ENCODE measurements at places on chromosomes 12 and 14.

DNA sequence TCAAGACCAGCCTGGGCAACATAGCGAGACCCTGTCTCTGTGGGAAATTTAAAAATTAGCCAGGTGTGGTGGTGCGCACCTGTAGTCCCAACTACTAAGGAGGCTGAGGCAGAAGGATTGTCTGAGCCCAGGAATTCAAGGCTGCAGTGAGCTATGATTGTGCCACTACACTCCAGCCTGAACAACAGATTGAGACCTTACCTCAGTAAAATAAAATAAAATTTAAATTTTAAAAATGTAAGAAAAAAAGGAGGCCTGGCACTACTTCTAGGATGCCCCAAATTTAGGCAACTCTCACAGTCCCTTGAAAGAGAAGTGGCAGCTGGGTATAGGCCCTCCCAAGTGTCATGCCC is 918 bp upstream of the INHBE start:
- no peak for DNase-seq

GRCh38 chr14:93035917-93036651 is 79.6 kb downstream of the ITPK1 start:
- DNase-seq: peak; percentile 93

DNA sequence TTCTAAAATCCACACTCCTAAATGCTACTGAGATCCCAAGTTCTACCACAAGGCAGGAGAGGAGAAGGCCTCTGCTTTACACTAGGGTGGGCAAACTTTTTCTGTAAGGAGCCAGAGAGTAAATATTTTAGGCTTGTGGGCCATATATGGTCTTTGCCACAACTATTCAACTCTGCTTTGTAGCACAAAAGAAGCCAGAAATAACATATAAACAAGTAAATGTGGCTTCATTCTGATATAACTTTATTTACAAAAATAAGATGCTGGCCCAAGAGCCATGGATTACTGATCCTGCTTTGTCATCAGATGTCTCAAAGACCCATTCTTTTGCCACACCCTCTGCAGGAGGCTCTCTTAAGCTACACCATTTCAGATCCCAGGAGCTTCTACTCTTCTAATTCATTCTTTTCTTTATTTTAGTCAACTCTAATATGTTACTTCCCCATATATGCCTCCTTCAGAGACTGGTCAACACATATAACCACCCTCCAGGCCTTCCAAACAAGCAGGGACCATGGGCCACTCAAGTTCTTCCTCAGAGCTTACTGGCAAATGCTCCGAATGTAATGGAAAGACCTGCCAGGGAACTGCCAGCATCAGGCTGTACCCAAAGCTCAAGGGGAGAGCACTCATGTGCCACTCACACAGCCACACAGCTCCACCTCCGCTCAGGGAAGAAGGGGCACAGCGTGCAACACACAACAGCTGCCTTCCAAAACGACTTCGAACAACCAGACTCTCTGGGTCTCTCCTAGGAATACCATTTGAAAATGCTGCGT is 15.6 kb downstream of the APPL2 start:
- no peak for DNase-seq

DNA sequence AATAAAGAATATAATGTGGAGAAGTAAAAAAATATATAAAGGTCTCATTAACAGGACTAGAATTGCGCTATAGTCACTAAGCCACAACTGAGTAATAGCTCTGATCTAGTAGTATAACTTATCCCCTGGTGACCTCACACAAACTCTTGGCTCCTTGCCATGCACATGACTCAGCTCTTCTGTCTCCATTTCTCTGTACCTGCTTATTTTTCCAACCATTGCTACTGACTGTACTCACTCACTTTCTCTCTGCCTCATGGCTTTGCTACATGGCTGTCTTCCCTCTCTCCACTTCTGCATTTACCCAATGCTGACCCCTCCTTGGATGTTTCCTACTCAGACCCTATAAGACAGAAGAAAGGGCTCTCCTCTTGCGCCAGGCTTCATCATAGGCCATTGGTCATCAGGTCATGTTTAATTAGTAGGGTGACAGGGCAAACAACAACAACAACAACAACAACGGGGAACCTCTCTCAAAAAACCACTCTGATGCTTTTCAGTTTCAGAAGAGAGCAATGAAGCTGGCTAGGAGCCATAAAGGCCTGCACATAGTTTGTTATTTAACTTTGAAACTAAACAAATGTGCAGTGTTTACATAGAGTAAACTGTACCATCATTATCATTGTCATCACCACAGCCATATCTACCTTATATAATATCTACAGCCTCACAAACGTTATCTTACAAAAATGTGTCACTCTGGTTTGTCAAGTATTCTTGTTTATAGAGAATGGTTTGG is 25.6 kb upstream of the KRAS start:
- DNase-seq: peak; percentile 17

GRCh38 chr14:43249116-43249515 is 1258.0 kb downstream of the FSCB start:
- DNase-seq: no peak

- DNase-seq: no peak
Observed at GRCh38 chr14:93281937-93282336, 50.9 kb downstream of the BTBD7 start.

Measured in SK-MEL-5 (cell line).